ENCODE measurements at places on chromosomes 13 and 19.

- no peak for DNase-seq
These were observed 37.5 kb downstream of the SUGP2 start for GRCh38 chr19:18995804-18996241.

DNA sequence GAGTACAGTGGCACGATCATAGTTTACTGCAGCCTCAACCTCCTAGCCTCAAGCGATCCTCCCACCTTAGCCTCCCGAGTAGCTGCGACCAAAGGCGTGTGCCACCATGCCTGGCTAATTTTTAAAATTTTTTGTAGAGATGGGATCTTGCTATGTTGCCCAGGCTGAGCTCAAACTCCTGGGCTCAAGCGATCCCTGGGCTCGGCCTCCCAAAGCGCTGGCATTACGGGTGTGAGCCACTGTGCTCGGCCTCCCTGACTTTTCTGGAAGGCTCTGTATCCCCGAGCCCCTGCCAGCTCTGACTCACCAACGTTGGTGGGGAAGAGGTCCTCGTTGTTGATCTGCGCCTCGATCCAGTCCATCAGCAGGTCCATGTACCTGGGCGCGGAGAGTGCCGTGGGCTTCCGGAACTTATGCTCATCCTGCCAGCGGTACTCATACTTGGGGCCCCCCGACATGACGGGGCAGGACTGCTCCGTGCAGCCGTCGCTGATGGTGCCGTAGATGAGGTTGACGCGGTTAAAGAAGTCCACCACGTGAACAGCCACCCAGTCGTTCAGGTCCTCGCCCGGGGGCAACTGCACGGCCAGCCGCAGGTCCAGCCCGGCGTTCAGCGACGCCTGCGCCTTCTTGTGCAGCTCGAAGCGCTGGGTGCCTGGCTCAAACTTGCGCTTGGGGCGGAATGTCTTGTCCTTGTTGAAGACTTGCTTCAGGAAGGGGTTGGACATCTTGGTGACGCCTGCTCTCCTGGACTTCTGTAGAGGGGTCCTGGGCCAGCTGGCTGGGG is 18.1 kb downstream of the MOB3A start:
- no peak for DNase-seq

DNA sequence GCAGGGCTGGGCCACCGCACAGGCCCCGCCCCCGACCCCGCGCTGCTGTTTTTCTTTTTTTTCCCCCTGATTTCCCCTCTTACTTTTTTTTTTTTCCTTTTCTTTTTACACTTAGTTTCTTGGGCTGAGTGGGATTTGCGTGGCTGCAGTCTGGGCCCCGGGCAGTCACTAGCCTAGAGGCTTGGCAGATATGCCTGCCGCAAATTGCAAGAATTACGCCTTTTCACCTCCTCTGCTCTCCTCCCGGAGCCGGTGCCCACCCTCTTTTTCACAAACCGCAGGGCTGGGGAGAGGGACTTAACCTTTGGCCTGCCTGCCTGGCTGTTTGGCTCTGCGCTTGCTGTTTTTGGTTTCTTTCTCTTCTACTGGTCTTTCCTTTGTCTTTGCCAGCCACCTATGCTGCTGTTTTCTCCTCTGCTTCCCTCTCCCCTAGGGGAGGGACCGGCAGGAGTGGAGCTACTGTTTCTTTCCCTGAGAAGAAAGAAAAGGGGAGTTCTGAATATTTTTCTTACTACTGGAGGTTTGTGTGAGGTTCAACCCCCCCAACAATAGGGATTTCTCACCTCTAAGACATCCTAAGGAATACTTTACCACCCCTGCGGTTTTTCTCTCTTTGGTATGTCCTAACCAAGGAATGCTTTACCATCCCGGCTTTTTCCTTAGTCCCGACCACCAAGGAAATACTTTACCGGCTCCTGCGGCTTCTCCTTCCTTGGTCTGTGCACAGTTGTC is 11.0 kb downstream of the ZNF552 start:
- DNase-seq = no peak

- DNase-seq = no peak
These were observed 429.8 kb downstream of the FOXO1 start for GRCh38 chr13:40236566-40237168.

- DNase-seq = no peak
These were observed 9.3 kb downstream of the HOOK2 start for GRCh38 chr19:12766051-12766521.

- no peak for DNase-seq
These were observed 965.1 kb upstream of the MIR17HG start for GRCh38 chr13:90382425-90382824.

GRCh38 chr19:5095568-5095850 is 126.6 kb downstream of the KDM4B start:
- no peak for DNase-seq

- DNase-seq = no peak
These were observed 58.2 kb downstream of the USP12 start for GRCh38 chr13:27113436-27113835.

- no peak for DNase-seq
These were observed 34.3 kb upstream of the TSHZ3 start for GRCh38 chr19:31383553-31383952.

- DNase-seq = peak; percentile 29
These were observed 8.1 kb upstream of the TNFSF14 start for GRCh38 chr19:6677883-6678689.

- no peak for DNase-seq
These were observed 163.5 kb upstream of the TUBA3C start for GRCh38 chr13:19345158-19345557.

GRCh38 chr13:103029798-103030197 is 36.4 kb downstream of the SLC10A2 start:
- DNase-seq = no peak

DNA sequence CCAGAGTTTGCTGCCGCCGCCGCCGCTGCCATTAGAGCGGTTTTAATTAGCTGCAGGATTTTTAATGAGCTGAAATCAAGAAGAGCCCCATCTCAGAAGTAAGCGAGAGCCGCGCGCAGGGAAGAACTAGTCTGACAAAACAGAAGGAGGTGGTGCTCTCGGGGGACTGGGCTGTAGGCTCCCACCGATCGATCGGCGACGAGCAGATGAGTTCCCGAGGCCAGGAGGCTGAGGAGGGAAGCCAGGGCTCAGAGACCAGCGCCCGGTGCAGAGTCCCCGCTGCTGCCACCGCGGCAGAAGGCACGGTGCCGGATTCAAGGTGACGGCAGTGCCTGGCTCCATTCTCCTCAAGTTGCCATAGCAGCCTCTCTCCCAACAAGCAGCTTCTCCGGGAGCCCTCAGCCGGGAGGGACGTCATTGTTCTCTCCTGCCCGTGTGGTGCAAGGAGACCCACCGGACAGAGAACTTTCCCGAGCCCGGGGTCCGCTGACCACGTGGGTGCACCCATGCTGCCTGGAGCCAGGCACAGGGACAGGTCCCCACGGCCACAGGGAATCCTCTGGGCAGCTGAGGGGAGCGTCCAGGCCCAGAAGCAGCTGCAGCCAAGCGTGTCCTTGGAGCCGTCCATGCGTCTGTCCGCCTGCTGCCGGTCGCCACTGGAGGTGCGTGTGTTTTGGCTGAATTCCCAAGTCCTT is 62.9 kb downstream of the CHST8 start:
- no peak for DNase-seq

DNA sequence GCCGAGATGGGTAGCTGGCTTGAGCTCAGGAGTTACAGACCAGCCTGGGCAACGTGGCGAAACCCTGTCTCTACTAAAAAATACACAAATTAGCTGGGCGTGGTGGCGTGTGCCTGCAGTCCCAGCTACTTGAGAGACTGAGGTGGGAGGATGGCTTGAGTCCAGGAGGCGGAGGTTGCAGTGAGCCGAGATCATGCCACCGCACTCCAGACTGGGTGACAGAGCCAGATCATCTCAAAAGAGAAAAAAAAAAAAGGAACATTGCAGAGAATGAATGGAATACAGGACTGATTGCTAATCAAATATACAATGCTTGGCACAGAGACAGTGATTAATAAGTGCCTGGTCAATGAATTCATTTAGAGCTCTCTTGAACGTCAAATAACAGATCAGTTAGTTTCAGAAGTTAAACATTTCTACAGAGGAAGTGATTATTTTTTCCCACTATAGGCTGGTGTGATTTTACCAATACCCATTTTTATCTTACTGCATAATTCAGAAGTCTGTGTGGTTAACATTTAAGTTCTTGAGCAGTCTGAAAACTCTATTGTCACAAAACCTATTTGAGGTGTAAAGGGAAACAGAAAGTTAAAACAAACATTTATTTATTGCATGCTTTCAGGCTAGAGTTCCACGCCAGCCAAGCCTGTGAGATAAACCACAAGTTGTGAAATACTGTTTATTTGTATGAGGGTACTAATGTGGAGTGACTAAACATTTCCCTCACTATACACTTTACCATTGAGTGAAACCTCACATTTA is 7.7 kb upstream of the TBC1D4 start:
- DNase-seq = no peak

- DNase-seq = no peak
These were observed at the start of gene RUBCNL for GRCh38 chr13:46387064-46387851. RUBCNL (minus strand) TSS chr13:46387252; CDS start chr13:46372475, 14,777 bp downstream.

DNA sequence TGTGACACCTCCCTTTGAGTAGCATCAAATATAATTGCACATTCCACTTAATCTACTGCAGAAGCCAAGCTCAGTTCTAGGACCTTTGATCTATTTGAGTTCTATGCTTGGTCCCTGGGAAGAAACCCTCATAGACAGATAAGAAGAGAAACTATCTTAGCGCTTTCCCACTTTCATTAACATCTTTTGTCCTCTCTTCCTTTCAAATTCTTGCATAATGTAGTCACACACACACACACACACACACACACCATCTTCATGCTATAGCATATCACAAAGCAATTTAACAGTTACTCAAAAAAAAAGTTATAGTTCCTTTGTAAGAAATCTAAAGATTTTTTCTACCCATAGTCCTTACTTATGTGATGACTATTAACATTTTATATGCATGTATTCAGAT is 735.9 kb upstream of the PCDH9 start:
- no peak for DNase-seq

GRCh38 chr13:25752957-25753551 is 298.8 kb downstream of the SHISA2 start:
- no peak for DNase-seq

DNA sequence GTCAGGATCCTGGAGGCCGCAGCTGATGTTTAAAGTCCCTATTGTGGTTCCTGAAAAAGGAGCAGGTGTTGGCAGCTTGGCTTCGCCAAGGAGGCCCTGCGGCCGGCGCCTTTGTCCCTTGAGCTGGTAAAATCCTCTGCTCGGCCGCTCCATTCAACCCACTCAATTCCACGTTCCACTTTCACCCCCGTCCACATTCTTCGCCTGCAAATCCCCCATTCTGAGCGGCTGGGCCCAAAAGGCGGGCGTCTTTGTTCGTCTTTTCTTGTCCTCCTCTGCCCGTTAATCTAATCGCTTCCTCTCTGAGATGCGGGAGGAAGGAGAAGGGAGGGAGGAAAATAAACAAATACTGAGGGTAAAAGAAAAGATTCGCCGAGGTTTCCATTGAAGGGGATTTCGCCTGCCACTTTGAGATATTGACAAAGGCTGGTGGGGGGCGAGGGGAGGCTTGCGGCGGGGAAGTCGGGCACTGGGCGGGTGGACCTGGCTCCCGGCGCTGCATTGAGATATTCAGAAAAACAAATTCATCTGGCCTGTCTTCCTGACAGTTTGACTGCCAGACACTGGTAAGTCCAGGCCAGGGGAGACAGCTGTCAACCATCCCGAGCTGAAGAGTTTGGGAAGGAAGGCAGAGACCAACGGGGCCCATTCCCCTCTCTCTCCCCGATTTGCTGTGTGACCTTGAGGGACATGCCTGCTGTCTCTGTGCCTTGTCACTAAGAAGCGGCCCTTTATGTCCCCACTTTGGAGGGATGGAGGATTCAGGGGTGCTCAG is 37.6 kb downstream of the ZNRF4 start:
- DNase-seq = no peak

DNA sequence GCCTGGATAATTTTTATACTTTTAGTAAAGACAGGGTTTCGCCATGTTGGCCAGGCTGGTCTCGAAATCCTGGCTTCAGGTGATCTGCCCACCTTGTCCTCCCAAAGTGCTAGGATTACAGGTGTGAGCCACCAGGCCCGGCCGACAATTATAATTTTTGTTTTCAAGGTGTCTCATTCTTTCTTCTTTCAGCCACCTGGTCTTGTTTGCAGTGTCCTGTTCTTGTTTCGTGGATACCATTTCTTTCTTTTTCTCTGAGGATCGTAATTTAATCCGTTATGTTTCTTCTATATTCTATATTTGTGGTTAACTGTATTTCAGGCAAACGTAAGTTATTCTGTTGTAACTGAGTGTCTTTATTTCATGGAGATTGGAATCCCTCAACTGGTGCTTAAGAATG is 15.7 kb downstream of the TIMM13 start:
- no peak for DNase-seq

DNA sequence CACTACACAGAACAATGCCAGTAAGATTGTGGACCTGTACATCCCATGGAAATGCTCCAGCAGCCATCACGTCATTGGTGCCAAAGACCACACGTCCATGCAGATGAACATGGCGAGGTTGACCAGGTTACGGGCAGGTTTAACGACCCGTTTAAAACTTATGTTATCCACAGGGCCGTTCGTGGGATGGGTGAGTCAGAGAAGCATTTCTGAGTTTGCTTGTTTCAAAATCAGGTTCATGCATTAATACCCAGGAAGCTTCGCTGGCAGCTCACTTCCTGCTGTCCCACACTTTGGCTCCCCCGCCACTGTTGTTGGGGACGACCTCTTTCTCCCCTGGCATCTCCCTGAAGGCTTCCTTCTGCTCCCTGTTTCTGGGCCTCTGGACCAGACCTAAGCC is 194.1 kb downstream of the USP12 start:
- DNase-seq = no peak

DNA sequence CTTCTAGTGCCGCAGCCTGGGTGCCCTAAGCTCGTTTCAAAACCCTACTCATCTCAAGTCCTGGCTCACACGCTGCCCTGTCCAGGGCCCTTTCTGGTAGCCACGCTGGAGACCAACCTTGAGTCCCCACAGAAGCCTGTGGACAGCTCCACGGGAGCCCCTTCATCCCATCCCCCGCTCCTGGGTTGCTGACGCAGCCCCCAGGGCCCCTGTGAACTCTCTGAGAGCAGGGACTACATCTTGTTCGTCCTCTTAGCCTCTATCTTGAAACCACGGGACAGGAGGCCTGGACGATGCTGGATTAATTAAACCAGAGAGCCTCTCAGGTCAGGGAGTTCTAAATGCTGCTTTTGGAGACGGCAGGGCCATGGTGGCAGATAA is 7.4 kb downstream of the MLLT1 start:
- DNase-seq = no peak

All from activated naive CD4-positive, alpha-beta T cell (primary cell).